C1 segment of cervical spinal cord (tissue), 14 donors: ENCODE measurements at places on chromosomes 11 and 22.

DNA sequence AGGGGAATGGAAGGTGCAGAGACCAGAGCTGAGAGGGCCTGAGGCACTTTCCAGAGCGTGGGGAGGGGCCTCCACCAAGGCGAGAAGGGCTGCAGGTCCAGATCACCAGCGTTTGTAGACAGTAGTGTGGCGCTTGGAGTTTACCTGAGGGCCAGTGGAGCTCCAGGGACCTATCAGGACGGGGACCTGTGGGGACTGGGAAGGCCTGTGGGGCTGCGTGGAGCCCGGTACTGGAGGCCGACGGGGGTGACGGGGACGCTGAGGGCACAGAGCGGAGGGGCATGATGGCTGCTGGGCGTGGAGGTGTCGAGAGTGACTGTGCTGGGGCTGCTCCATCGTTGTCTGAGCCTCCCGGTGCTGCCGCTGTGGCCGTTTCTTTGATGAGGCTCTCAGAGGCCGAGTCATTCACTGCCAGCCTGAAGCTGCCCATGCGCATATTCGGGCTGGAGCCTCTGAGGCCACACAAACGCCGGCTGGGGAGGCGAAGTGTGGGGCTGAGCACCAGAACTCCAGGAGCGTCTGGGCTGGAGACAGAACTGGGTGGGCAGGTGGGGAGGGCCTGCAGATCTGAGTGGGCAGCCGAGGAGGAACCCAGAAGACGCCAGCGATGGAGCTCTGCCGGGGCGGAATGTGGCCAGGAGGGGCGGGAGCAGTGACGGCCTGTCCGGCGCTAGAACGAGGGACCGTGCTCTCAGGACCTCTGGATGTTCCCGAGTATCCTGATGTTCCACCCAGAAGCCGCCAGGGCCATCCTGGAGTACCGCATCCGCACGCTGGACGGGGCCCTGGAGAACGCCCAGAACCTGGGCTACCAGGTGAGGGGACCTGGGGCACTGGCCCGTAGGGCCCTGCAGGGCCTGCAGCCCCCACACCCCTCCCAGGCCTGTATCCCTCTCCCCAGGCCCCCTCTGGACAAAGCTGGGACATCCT, 2.6 kb downstream of the PGGHG start:
- no peak for DNase-seq

- DNase-seq: no peak
Observed at GRCh38 chr22:40043793-40044101, 49.0 kb downstream of the FAM83F start.

GRCh38 chr11:104105155-104105554, 58.8 kb downstream of the PDGFD start:
- DNase-seq: no peak

DNA sequence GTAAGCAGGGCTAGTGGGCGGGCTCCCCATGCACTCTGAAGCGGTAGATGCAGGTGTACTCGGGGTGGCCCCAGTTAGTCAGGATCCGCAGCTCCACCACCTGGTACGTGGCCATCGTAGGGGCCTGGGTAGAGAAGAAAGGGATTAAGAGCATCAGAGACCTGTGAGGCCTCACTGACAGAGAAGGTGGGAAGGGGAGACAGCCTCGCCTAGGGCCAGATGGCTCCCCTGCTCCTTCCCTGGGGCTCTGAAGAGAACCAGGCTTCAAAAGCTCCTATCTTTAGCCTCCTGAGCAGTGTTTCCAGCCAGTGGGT, 19.6 kb downstream of the SUN2 start:
- DNase-seq: no peak

DNA sequence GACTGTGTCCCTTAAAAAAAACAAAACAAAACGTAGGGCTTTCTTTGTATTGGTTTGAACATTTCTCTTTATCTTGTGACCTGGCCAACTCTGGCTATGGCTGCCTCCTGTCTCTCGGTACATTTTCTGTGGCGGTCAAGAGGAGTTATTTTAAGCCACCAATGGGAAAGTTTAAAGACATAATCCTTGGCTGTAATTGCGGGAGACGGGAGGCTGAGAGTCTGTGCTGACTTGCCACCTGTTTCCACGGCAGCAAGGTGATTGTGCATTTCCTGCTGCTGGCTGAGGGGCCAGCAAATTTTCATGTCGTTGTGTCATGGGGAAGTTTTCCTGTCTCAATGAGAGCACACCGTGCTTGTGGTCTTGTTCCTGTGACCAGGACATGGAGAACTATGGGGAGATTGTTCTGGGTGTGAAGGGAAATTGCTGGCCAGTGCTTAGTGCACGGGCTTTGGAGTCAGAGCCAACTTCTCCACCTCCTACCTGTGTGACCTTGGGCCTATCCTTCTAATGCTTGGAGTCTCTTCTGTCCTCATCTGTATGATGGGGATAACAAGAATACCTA, 11.0 kb downstream of the PTPRJ start:
- no peak for DNase-seq

DNA sequence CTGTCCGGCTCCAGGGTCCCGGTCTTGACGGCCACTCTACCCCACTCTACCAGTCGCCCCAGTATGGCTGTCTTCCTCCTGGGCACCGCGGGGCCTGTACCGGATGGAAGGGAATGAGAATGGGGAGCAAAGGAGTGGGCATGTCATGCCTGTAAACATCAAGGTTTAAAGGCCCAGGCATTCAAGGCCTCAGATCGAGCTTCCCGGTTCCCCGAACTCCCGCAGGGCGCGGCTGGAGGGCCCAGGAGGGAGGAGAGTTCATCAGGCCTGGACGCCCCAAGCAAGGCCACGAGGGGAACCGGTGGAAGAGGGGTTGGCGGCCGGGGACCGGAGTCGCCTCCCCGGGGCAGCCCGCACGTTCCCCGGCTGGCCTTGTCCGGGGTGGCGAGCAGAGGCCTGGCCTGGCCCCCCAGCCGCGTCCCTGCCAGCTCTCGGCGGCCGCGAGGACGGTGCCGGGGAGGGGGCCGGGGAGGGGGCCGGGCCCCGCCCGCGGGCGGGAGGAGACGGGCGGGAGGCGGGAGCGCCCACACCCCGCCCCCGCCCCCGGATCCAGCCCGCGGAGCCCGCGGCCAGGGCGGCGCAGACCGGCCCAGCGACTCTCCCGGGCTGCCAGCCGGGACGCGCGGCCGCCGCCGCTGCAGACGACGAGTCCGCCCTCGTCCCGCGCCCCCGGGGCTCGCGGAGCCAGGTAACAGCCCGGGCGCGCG, at the start of gene CDC42EP1:
Gene CDC42EP1, plus strand, starts transcription at position 580 of the 707 bp plus-strand sequence. CDS start 5,870 bp downstream, outside the sequence.
- peak; percentile 72 for DNase-seq

- DNase-seq: no peak
Observed at GRCh38 chr22:39746600-39747262, 146.8 kb downstream of the ENTHD1 start.

GRCh38 chr11:119523539-119524157, 100.7 kb upstream of the THY1 start:
- DNase-seq: no peak

- DNase-seq: no peak
Observed at GRCh38 chr11:130157101-130157500, 2.5 kb upstream of the ST14 start.

DNA sequence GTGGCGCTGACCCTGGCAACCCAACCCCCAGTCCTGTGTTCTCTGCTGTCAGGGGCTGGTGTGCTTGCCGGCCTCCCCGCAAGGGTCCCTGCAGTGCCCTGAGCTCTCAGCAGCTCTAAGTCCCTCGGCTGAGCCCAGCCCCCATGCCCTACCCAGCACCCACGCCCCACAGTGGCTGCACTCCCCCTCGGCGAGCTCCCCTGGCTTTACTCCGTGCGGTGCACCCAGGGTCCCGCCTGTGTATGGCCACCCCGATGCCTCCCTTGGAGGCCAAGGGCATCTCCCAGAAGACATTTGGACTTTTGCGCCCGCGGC, 72.5 kb upstream of the SHISAL1 start:
- DNase-seq: no peak

- no peak for DNase-seq
Observed at GRCh38 chr22:49791682-49792081, 36.0 kb downstream of the BRD1 start.

DNA sequence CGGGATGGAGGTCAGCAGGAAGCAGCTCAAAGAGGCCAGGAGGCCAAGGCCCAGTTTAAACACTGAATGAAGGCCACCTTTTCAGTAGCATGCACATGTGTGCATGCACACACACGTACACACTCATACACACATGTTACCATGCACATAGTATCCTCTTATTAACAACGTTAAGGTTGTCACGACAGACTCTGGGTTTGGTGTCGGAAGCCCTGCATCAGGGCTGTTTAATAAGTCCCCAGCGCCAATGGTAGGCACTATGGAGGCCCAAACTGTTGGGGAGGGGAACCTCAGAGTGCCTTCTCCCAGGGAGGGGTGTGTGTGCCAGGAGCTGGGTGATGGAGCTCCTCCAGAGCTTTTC, 39.5 kb upstream of the ADA2 start:
- no peak for DNase-seq

- no peak for DNase-seq
Observed at GRCh38 chr22:20319041-20319744, 667 bp downstream of the DGCR6L start.

- DNase-seq: no peak
Observed at GRCh38 chr11:66225066-66225465, 43.4 kb upstream of the RAB1B start.

DNA sequence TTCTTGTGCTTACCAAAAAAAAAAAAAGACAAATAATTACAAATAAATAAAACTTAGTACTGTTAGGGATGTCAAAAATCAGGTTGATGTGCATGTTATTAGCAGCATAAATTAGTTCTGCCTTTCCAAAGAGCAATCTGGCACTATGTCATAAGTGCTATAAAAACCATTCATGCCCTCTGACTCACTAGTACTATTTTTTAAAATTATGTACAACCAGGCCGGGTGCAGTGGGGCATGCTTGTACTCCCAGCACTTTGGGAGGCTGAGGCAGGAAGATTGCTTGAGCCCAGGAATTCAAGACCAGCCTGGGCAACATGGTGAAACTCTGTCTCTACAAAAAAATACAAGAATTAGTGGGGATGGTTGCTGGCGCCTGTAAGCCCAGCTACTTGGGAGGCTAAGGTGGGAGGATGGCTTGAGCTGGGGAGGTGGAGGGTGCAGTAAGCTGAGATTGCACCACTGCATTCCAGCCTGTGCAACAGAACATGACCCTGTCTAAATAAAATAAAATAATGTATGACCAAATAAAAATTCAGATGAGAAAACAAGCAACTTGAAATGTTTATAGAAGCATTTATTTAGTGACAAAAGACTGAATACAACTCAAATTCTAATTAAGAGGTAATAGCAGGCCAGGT, 25.3 kb downstream of the UEVLD start:
- DNase-seq: no peak

DNA sequence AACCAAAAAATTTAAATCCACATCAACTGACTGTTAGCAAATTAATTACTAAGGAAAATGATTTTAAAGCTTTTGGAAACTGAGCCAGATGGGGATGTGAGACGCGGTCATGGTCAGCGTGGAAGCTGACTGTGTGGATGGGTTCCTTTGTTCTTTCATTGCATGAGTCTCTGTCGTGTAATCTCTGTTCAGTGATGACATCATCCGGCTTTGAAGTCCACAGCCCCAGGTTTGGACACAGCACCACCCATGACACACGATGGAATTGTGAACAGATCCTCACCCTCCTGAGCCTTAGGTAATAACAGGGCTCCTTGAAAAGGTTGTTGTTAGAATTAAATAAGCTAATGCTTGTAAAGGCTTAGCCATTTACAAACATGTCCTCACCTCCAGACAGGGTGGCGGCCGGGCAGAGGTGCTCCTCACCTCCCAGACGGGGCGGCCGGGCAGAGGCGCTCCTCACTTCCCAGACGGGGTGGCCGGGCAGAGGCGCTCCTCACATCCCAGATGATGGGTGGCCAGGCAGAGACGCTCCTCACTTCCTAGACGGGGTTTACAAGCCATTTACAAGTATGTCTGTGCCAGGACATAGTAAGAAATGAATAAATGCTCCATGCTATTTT, 677.3 kb downstream of the TBC1D22A start:
- DNase-seq: no peak
